ENCODE measurements at places on chromosomes 12 and 14.
A peak's percentile ranks its signal among the peaks of the same experiment; 100 is the strongest.

DNA sequence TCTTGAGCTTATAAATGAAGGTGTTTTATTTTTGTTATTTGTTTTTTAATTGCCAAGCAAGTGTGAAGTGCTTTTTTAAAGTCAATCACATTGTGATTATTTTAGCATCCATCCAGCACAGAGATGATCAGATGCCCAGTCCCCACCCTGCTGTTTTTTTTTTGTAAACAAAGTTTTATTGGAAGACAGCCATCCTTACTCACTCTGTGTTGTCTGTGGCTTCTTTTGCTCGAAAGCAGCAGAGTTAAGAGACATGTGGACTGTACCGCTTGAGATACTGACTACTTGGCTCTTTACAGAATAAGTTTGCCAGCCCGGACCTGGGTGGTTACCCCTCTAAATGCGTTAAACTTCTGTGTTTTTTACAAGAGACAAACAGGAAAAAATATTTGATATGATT is 30.9 kb upstream of the AMN start:
- no peak for DNase-seq

- no peak for DNase-seq
Observed at GRCh38 chr12:11837216-11837934, 187.9 kb downstream of the ETV6 start.

GRCh38 chr12:112980491-112981158 is 2.3 kb downstream of the OAS2 start:
- no peak for DNase-seq

DNA sequence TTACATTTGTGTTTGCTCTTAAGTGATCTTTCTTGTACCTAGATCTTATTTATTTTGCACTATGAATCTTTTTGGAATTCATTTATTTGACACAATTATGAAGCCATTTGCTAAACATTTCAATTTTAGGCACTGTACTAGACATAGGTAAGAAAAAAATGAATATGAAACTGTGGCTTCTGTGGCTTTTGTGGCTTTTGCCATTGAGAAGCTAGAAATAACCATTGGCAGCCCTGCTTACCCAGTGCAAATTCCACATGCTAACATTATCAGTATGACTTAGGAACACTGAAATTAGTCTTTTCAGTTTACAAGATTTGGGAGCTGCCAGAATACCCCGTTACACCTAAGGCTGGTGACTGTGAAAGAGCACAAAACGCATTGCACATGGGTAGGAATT is 60.1 kb downstream of the FSCB start:
- DNase-seq, result no peak

DNA sequence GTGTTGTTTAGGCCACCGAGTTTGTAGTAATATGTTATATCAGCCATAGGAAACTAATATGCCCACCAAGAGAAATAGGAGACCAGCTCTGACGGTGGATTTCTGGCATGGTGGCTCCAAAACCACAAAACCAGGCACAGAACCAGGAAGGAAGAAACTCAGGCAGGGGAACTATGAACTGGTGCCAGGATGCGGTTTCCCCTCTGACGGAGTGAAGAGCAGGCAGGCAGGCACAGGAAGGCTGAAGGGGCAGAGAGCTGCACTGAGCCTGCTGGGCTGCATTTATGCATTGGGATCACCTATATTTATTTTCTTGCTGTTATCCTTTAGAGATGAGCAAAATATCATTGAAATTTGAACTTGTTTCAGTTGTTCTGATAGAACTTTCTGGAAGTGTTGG is 479.4 kb downstream of the VRK1 start:
- no peak for DNase-seq

- DNase-seq, result no peak
Observed at GRCh38 chr12:39884616-39885125, 221.2 kb downstream of the SLC2A13 start.

DNA sequence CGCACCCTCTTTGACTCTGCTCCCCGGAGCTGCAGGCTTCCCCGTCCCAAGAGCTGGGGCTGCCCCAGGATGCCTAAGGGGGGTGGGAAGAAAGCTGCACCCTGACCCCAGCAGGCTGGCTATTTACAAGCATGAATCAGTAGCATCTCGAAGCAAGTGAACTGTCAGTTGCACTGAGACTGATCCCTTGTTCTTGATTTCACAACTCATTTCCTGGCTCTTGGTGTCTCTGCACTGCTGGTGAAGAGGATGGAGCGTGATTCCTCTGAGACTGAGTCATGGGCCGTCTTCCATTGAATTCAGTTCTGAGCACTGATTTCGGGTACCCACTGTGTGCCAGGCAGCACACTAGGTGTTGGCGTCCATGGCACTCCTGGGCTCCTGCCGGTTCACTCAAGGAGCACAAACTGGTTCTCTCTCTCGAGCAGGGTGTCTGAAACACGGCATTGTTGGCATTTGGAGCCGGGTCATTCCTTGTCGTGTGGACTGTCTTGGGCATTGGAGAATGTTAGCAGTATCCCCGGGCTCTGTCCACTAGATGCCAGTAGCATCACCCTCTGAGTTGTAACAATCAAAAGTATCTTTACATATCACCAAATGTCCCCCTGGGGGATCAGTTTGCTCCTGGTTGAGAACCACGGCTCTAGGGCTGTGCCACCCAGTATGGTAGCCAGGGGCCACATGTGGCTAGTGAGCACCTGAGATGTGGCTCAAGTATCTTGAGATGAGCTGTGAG is 86.9 kb downstream of the RIN3 start:
- no peak for DNase-seq

- DNase-seq, result no peak
Observed at GRCh38 chr14:81940651-81941050, 407.0 kb upstream of the SEL1L start.

DNA sequence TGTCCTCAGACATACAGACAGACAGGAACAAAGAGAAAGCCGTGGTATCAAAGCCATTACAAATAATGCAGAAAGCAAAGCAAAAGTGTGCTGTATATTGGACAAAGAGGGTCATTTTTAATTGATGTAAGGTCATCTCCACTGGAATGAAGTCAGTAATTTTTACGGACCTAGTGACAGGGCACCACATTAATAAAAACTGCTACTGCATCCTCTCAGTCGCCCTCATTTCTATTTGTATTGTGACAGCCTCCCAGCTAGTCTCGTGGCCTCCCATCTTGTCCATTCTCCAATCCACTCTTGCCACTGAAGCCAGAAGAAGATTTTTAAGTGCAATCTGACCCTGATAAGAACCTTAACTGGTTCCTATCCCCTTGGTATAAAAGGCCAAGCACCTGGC is 132.4 kb downstream of the NUAK1 start:
- DNase-seq, result no peak

- DNase-seq, result no peak
Observed at GRCh38 chr14:60254176-60254575, 5.2 kb downstream of the PPM1A start.

DNA sequence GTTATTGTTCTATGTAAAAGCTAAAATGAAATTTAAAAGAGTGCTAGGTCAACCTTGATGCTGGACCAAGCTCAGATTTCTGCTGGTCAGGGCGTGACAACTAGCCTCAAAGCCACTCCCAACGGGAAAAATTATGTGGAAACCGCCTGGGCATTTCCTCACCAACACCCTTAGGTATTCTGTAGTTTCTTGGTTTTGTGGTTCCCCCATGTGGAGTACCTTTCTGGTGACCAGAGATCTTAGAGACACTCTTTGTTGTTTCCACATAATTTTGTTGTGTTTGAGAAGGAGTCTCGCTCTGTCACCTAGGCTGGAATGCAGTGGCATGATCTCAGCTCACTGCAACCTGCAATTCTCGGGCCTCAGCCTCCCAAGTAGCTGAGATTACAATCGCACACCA is 119.9 kb downstream of the DENND5B start:
- DNase-seq, result no peak

- DNase-seq, result no peak
Observed at GRCh38 chr12:105069936-105070702, 14.1 kb downstream of the ALDH1L2 start.

GRCh38 chr12:108495054-108495453 is 20.0 kb upstream of the FICD start:
- peak; percentile 57 for DNase-seq

DNA sequence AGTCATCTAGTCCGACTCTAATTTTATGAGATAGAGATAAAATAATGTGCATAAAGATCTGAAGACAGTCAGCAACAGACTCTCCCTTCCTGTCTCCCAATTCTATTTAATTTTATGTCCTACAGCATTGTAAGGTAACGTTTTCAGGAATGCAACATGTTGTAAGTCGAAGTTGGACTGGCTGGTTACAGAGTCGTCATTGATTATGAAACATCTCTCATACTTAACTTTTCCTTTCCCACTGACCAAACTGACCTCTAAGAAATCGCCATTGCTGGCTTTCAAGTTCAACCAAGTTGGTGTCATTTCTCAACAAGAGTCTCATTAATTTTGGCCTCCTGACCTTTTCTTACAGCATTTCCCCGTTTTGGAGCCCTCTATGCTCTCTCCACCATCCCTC is 4.9 kb upstream of the RIC8B start:
- DNase-seq, result no peak

- no peak for DNase-seq
Observed at GRCh38 chr14:103165323-103165722, 42.1 kb downstream of the TNFAIP2 start.
